ELF-1 (cell line): ENCODE measurements at places on chromosomes 4 and X.

DNA sequence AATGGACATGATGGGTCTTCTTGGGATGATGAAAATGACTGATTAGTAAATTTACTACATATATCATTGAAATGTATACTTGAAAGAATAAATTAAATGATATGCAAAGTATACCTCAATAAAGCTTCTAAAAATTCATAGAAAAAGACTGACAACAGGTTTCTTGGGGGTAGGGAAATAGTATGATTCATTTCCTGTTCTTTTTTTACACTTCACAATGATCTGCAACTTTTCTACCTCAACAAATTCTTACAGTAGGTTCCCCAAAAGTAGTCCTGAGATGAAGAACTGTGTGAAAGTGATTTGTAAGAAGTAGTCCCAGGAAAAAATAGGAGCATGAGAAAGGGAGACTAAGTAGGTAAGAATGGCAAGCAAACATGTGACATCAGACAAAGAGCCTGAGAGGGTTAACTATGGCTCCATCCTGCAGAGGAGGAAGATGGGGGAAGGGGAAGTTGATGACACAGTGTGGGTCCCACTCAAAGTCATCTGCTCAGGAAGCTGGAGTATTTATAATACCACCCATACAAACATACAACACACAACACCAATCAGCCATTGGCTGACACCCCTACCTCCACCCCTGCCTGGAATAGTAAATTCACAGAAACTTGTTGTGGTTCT lies 73.9 kb downstream of the ARHGAP6 start:
- no peak for DNase-seq

DNA sequence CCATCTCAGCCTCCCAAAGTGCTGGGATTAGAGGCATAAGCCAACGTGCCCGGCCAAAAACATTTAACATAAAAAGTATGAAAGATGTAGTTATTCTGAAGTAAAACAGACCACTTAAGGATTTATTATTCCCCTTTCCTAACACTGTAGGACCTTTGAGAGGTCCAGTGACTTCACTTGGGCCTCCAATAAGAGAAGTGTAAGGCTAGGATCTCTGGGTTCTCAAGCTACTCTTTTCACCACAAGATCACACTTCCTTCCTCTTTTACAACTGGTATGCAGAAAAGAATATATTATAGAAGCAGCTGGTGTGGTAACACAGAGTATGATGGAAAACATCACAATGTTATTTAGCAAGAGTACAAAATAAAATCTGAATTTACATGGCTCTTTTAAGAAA lies 30.2 kb upstream of the CCNG2 start:
- DNase-seq, result no peak

GRCh38 chr4:151325949-151326246 lies 493 bp upstream of the SH3D19 start:
- DNase-seq, result no peak

DNA sequence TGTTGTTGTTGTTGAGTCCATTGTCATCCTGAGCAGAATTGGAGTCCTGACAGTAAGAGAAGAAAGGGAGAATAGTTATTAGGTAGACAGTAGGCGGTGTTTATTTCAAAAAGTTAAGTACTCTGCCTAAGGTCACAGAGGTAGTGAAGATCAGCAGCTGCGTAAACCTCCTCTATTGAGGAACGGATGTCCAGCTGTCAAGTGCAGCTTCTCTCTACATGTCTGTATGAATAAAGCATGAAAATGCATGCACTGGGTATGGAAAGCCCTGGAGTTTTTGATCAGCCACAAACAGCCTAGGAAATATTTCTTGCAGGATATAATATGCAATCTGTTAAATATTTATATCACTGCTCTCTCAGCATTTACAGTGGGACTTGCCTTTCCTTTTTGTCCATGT lies 109.4 kb upstream of the CBLL2 start:
- DNase-seq, result no peak

- DNase-seq, result no peak
Observed at GRCh38 chr4:174449152-174449551, 73.1 kb downstream of the HPGD start.

- DNase-seq, result no peak
Observed at GRCh38 chr4:31918891-31919290, 1198.7 kb downstream of the PCDH7 start.

DNA sequence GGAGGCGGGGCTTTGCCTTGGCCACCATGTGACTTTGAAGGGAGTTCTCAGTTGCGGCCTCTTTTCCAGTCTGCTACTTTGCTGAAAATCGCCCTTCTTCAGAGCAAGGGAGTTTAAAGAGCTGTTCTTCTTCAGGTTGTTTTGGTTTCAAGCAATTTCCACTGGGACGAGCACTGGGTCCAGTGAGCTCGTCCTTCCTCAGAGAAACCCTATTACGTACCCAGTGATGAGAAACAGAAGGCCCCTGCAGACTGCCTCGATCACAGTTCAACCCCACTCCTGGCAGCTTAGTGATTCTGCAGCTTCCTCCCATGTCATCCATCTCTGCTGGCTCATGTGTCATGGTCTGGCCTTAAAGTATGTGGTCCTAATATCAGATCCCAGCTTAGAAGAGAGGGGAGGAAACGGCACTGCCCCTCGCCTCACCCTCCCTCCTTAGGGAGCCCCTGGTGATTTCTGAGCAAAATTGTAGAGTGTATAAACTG lies 7.8 kb upstream of the FAM149A start:
- DNase-seq, result no peak

- no peak for DNase-seq
Observed at GRCh38 chr4:175453456-175453855, 358.6 kb downstream of the GPM6A start.

DNA sequence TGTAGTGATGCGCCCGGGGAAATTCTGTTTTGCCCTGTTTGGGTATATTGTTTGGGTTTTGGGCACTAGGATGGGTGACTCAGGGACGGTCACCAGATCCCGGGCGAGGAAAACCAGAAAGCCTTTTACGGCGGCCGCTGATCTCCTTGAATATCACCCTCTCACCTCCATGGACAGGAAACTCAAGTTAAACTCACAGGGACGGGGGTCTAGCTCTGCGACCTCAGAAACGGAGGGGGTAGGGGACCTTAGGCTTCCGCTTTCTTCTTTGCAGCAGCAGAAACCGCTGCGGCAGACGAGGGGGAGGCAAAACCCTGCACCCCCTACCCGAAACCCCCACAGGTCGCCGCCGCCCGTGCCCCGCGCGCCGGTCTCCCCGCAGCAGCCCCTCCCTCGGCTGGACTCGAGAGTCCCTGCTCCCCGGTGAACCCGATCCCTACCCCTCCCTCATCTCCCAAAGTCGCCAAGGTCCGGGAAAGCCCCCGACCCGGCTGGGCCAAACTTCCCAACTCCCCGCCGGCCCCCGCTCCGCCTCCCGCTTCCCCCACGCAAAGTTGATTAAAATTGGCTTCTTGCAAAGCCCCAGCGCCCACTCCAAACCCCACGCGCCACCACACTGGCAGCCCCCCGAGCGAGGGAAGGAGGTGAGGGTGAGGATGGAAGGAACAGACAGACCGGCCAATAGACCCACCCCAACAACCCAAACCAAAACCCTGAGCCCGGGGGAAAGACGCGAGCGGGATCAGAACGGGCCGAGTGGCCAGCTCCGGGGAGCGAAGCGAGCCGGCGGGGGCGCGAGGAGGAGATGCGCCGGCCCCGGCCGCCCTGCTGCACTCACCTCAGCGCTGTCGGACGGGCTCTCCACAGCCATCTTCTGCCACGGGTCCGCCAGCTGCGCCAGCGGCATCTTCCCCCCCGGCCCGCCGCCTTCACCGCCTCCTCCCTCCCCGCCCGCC lies 705 bp downstream of the RPS6KA3 start:
- peak; percentile 54 for DNase-seq

GRCh38 chrX:1582686-1583437 lies 8.5 kb upstream of the AKAP17A start:
- DNase-seq, result no peak

- DNase-seq, result no peak
Observed at GRCh38 chr4:27178061-27178460, 317.4 kb downstream of the STIM2 start.

DNA sequence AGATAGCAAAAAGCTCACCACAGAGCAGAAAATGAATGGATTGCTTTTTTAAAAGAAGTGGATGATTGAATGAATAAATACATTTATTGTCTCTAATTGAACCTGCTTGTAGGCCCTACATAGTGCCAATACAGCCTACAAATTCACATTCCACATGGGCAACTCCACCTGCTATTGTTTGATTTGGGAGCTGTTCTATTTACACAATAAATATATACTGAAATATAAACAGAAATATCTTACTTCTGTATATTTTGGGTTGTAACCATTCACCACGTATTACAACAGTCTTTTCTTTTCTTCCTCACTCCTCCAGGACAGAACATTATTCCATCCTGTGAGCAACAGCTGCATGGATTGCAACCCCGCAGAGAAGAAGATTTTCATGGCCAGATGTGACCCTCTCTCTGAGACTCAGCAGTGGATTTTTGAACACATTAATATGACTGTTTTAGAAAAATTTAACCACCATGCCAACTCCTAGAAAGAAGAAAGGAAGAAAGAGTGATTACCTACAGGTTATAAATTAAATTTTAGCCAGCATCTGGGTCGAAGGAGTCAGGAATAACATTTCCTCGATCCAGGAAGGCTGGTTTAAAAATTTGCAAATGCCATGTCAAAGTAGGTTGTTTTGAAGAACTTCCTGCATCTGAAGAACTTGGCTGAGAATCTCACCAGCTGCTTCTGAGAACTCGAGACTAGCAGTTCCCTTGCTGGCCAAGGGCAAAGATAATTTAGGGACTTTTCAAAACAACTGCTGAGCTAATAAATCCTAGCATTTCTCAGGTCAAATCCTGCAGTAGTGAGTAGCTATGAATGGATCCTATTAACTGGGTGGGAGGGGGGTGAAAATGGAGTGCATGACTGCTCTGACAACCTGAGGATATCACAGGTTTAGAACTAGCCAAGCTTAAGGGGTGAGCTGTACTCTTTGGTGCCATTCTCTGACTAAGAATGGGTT lies 128.7 kb upstream of the GALNT7 start:
- no peak for DNase-seq

GRCh38 chr4:22897520-22898108 lies 204.9 kb downstream of the GBA3 start:
- peak; percentile 7 for DNase-seq

GRCh38 chr4:24089851-24090534 lies 200.1 kb upstream of the PPARGC1A start:
- no peak for DNase-seq

DNA sequence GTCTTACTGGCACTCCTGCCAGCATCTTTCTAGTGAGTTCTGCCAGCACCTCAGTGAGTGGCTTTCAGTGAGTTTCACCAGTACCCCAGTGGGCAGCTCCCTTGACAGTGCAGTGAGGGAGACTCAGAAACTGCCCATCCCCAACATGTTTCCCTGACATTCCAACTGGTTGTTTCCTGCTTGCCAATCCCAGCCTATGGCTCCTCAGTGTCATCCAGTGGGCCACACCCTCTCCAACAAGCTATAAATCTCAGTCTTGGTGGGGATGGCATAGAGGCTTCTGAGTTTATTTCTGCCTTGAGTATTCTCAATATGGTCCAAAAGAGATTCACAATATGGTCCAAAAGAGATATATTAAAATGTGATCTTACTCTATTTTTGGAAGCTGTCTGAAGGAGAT lies 461.2 kb upstream of the NR3C2 start:
- no peak for DNase-seq

GRCh38 chr4:48756689-48757220 lies 23.3 kb downstream of the FRYL start:
- no peak for DNase-seq

DNA sequence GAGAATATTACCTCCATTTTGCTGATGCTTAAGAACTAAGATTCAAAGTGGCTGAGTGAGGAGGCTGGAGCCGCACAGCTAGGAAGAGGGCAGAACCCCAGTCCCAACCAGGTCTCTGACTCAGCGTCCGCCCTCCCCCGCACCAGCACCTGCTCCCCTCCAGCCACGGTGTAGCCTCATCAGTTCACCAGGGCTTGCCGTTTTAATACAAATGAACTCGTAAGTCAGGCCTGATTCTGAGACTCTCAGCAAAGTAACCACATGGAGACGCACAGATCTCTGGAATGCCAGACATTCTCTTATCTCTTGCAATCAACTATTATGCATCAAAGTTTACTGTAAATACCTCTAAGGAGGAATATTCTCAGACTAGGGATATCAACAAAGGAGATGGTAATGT lies 52.4 kb downstream of the ENPP6 start:
- peak; percentile 65 for DNase-seq

DNA sequence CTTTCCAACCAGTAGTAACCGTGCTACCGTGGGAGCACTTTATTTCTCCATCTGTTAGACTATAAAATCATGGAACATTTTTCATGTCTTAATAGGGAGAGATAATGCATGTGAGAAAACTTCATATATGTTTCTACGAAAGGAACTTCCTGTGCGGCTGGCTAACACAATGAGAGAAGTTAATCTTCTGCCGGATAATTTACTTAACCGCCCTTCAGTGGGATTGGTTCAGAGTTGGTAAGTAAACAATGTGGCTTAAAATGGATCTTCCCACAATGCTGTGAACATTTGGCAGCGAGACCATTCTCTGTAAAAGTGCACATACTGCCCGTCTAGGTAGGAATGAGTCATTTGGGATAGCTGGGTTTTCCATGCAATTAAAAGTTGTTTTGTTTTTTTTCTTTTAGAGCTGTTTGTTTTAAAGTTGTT lies 29.6 kb downstream of the PDK3 start:
- DNase-seq, result no peak

- DNase-seq, result no peak
Observed at GRCh38 chrX:135391734-135392133, 30.0 kb upstream of the SMIM10L2A start.

DNA sequence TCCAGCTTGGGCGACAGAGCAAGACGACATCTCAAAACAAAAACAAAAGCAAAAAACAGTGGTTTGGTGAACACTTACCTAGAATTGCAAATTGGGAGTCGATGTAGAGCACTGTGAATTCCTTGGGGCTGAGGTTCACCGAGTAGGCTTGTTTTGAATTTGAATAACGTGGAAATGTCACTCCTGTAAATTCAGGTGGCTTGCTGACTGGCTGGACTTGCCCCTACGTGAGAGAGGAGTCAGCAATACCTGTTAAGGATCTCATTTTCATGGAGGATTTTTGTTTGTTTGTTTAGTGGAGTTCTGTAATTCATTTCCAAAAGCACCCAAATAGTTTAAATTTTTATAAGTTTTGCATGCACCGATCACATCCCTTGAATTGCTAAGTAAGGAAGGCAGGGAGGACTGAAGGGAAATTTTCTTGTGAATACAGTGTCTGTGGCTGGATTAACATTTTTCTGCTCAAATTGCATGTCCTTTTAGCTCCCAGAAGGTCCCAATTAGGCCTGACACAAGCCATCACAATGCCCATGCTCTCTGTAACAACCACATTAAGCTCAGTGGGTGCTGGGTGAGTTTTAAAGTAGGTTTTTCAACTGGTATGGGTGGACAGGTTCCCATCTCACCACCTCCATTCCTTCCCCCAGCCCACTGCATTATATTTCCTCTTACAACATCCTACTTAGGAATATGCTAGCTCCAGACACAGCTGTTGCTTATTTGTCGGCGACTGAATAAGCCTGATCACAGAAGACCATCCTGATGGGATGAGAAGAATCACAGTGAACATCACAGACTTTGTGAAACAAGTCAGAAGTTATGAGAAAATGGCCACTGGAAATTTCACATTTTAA lies 58.5 kb upstream of the TTC29 start:
- DNase-seq, result no peak
